ENCODE measurements at places on chromosomes 6 and 20.

- no peak for DNase-seq
Observed at GRCh38 chr6:90479603-90479926, 107.3 kb downstream of the MAP3K7 start.

DNA sequence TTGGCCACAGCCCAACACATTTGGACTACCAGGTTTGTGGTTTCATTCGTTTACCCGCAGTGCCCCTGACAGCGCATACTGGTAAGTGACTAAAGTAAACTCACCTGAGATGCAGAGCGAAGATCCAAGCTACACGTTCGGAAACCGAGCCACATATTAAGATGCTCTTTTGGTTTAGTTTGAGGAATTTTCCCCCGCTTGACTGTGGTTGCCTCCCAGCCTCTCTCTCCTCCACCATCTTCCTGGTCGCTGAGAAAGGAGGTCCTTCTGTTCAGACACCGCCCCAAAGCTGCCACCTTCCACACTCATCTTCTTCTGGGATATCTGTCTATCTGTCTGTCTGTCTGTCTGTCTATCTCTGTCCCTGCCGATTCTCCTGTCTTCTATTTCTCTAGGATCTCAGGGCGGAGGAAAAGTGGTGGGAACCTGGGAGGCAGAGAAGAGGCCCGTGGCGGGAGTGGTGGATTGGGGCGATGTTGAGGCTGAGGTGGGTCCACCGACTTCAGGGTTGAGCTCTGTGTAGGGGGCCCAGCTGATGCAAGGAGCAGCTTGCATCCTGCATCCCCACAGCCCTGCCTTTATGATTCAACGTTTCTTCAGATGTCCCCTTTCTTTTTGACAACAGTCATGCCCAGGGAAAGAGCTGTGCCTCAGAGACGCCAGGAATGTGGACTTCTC, 196.9 kb upstream of the ZNF184 start:
- DNase-seq, result no peak

DNA sequence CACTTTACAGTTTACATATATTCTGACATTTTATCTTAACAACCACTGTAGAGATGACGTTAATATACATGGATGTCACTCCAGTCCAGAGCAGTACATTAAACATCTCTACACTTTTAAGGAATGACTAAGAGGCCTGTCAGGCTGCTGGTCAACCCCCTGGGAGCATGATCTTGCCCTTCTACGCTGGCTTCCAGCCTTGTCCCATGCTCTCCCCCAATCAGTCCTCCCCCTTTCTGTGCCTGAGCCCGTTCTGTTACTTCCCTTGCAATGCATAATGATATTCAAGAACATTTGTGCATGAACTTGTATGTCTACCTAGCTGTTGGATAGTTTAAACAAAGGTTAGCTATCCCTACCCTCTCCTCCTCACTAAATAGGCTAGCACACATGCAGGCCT, 40.5 kb upstream of the PLCB4 start:
- no peak for DNase-seq

GRCh38 chr6:165679326-165679725, 16.3 kb upstream of the PDE10A start:
- DNase-seq, result no peak

GRCh38 chr6:109477184-109477583, 5.8 kb downstream of the ZBTB24 start:
- no peak for DNase-seq

- no peak for DNase-seq
Observed at GRCh38 chr20:59564171-59564570, 40.2 kb upstream of the PHACTR3 start.
